CD8-positive, alpha-beta memory T cell (primary cell): ENCODE measurements at places on chromosomes 3 and 15.

GRCh38 chr3:59733041-59733809, 683.4 kb upstream of the CFAP20DC start:
- no peak for DNase-seq
- H3K36me3 ChIP-seq = no peaks in the 10 kb centered on the region
- no peak overlapping the region for H3K4me3 ChIP-seq
- H3K4me1 ChIP-seq = peaks cover 21% of the 10 kb centered on the region

GRCh38 chr15:68126396-68126795, 72.3 kb downstream of the PIAS1 start:
- H3K27me3 ChIP-seq = no peaks in the 10 kb centered on the region
- no peak overlapping the region for H3K4me3 ChIP-seq
- no peak for DNase-seq
- no peaks in the 10 kb centered on the region for H3K4me1 ChIP-seq
- H3K27ac ChIP-seq = no peak overlapping the region

- no peaks in the 10 kb centered on the region for H3K36me3 ChIP-seq
- H3K4me3 ChIP-seq = no peak overlapping the region
- no peak overlapping the region for H3K27ac ChIP-seq
- H3K4me1 ChIP-seq = no peaks in the 10 kb centered on the region
- H3K27me3 ChIP-seq = no peaks in the 10 kb centered on the region
- DNase-seq = no peak
Measured at GRCh38 chr3:22244761-22245521, 493.9 kb upstream of the ZNF385D start.

DNA sequence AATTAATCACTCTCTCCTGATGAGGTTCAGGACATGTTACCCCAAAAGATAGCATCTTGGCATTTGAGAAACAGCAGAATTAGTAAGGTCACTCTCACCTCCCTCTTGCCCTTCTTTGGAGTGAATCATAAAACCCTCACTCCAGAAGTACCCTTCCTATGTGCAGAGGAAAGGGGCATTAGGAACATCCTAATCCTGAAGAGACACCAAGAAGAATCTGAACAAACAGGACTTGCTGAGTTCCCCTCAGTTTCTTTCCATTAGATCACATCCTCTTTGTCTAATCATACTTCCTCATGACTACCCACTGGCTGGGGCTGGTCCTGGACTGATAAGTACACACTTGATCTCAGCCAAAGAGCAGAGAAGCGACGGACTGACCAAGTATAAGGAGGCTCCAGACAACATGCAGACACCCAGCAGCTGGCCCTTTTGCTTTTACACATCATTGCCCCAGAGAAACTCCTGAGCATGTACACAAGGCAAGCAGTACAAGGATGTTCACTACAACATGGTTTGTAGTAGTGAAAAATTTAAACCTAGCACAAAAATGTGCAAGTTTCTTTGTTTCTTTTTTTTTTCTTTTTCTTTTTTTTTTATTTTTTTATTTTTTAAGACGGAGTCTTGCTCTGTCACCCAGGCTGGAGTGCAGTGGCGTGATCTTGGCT, 15.0 kb upstream of the TM6SF1 start:
- peak overlapping the region; percentile 24 for H3K27ac ChIP-seq
- no peak for DNase-seq
- no peaks in the 10 kb centered on the region for H3K4me1 ChIP-seq
- H3K4me3 ChIP-seq = no peak overlapping the region
- H3K36me3 ChIP-seq = no peaks in the 10 kb centered on the region

- peak overlapping the region; percentile 58 for H3K4me3 ChIP-seq
- no peaks in the 10 kb centered on the region for H3K27me3 ChIP-seq
- no peaks in the 10 kb centered on the region for H3K36me3 ChIP-seq
- peaks cover 38% of the 10 kb centered on the region for H3K4me1 ChIP-seq
- H3K27ac ChIP-seq = peak overlapping the region; percentile 86
Measured at GRCh38 chr15:58771621-58772250, 634 bp downstream of the MINDY2 start.

DNA sequence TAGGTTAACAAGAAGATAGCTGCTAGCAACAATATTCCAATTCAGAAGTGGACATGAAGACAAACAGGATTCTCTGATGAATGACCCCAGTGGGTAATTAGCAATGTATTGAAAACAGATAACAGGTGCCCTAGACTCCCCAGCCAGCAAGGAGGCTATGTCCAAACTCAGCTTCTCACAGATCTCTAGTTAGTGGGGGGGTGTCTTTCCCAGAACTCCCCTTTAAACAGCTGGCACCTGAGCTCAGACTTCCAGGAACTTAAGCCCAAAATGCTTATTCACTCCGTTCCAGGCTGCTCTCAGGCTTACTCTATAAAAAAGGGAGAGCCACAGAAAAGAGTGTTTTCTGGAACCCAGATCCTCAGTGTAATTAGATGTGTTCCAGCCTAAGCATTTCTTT, 423.0 kb upstream of the THBS1 start:
- no peak overlapping the region for H3K4me3 ChIP-seq
- no peaks in the 10 kb centered on the region for H3K36me3 ChIP-seq
- no peak for DNase-seq

- H3K27ac ChIP-seq = peak overlapping the region; percentile 20
- peak overlapping the region; percentile 44 for H3K4me3 ChIP-seq
- peaks cover 11% of the 10 kb centered on the region for H3K4me1 ChIP-seq
- DNase-seq = no peak
- H3K27me3 ChIP-seq = no peaks in the 10 kb centered on the region
Measured at GRCh38 chr15:99732751-99733267, 428 bp downstream of the LYSMD4 start.

GRCh38 chr3:178673529-178673928, 137.3 kb downstream of the KCNMB2 start:
- H3K27me3 ChIP-seq = no peaks in the 10 kb centered on the region
- H3K4me3 ChIP-seq = no peak overlapping the region
- H3K27ac ChIP-seq = no peak overlapping the region
- H3K36me3 ChIP-seq = no peaks in the 10 kb centered on the region

GRCh38 chr3:115659253-115660220, 36.2 kb downstream of the GAP43 start:
- H3K27ac ChIP-seq = no peak overlapping the region
- H3K27me3 ChIP-seq = no peaks in the 10 kb centered on the region

DNA sequence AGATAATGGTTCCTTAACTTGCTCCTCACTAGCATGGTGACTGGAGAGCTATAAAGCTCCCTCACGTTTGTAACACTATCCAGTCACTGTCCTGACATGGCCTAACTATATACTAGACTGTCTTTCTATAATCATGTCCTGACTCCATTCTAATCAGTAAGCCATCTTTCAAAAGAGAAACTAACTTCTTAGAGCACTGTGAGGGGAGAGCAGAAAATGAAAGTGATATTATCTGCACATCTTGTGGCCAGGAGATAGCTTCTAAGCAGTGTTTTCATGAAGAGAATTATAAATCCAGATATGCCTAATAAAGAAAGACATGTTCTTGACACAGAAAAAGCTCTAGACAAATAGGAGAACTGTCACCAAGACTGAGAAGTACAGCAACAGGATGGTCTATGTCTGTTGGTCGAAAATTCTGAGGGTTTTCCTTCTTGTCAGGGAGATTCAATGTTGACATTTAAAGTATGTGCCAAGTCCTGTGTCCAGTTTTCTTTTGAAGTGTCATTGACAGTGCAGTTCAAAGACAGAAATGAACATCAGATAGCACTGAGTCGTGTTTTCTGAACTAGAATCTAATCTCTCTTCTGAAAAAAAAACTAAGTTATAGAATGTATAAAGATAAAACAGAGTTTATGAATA, 230.6 kb upstream of the PEX5L start:
- no peak for DNase-seq
- no peak overlapping the region for H3K27ac ChIP-seq
- no peaks in the 10 kb centered on the region for H3K27me3 ChIP-seq
- H3K4me1 ChIP-seq = no peaks in the 10 kb centered on the region
- no peak overlapping the region for H3K4me3 ChIP-seq

GRCh38 chr15:76024021-76024768, 12.0 kb upstream of the NRG4 start:
- DNase-seq = no peak
- no peak overlapping the region for H3K27ac ChIP-seq
- H3K36me3 ChIP-seq = no peaks in the 10 kb centered on the region
- no peak overlapping the region for H3K4me3 ChIP-seq
- H3K4me1 ChIP-seq = no peaks in the 10 kb centered on the region

GRCh38 chr15:56369234-56369633, 4.0 kb downstream of the TEX9 start:
- H3K4me3 ChIP-seq = no peak overlapping the region
- no peaks in the 10 kb centered on the region for H3K36me3 ChIP-seq
- H3K27me3 ChIP-seq = peaks cover 9% of the 10 kb centered on the region
- no peak overlapping the region for H3K27ac ChIP-seq

GRCh38 chr3:148823026-148823425, 4.6 kb upstream of the CPB1 start:
- H3K4me1 ChIP-seq = no peaks in the 10 kb centered on the region
- DNase-seq = no peak
- H3K27me3 ChIP-seq = no peaks in the 10 kb centered on the region
- no peak overlapping the region for H3K4me3 ChIP-seq
- H3K36me3 ChIP-seq = no peaks in the 10 kb centered on the region

DNA sequence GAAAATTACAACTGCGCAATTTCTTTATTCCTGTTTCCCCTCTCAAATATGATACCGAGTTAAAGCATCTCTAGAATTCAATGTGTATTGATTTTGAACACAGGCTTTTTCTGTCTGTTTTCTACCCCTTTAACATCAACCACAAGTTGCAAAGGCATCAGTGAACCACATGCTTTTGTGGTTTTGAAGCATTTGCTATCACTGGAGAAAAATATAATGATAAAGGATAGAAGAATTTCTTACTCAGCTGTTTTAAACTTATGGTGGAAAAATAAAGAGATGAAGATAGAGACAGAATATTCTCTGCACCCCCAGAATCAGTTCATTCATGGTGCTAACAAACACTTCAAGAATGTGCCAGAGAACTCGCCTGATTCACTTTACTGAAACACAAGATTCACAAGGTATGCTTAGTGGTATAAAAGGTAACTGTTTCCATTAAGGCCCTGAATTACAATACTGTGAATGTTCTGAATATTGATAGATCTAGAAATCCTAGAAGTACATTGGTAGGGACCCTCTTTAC, 9.5 kb upstream of the DPPA4 start:
- no peaks in the 10 kb centered on the region for H3K36me3 ChIP-seq
- no peak for DNase-seq
- H3K4me3 ChIP-seq = no peak overlapping the region
- H3K27me3 ChIP-seq = no peaks in the 10 kb centered on the region
- no peaks in the 10 kb centered on the region for H3K4me1 ChIP-seq

- no peak overlapping the region for H3K4me3 ChIP-seq
- H3K27ac ChIP-seq = no peak overlapping the region
- H3K4me1 ChIP-seq = peaks cover 9% of the 10 kb centered on the region
- DNase-seq = no peak
Measured at GRCh38 chr3:9251055-9251786, 1.8 kb upstream of the SRGAP3 start.
